Skeletal muscle cell (primary cell): ENCODE measurements at places on chromosomes 4 and X.

GRCh38 chr4:119050527-119051090 is 85.0 kb upstream of the MYOZ2 start:
- DNase-seq, result no peak

- no peak for DNase-seq
These were observed 162.0 kb downstream of the SNCA start for GRCh38 chr4:89674876-89675459.

DNA sequence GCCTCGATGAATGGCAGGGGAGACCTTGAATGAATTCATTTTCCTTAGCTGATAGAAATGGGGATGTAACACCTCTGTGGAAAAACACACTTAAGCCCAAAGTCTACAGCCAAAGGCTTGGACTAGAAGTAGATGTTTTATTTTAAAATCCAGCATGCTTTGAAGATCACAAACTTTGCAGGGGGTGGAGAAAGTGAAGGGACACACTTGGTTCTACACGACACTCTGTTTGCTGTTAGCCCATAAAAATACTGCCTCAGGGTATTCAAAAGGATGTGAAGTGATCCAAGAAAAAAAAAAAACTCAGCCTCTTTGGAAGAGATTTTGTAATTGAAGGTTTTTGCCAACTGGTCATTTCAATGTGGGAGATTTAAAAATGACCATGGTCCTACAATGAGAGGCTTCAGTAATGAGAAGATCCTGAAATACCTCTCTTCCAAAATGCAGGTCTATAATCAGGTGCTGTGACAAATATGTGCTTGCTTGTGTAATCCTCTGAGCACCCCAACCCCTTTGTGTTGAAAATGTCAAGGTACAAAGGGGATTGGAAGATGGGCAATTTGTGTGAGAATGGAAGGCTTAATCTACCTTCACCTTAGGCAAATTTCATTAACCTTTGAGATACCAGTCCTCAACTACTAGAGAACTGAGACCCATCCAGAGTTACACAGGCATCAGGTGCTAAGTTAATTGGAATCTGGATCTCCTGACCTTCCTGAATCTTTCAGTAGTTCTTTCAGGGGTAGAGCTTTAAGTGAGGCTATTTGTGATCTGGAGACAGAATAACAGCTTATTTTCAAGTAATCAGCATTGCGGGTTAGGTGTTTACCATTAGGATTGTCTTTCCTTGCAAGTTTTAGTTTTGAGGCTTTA is 82.5 kb downstream of the HS6ST2 start:
- DNase-seq, result no peak

DNA sequence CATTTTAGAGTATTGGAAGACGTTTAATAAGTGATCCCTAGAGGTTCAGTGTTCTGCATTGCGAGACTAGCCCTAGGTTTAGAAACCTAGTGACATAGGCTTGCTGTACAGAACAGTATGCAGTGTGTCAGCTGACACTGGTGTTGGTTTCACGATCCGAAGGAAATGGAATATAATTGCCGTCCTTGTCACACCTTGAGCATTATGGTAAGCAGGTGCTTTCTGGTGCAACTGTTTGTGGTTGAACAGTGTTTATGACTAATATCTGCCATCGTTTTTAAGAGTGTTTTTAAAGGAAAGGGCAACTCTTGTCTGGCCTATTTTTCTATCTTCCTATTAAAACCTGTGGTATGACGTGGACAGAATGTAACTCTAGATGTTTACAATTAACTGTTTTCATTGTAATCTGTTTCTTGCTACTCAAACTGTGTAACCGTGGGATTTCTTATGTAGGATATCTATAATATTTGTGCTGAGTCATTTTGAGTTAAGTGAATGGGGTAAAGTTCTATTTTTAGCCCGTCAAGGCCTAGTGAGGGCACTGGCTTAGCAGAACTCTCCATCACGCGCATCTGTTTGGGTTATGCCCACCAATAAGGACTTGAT is 53.8 kb upstream of the TBC1D14 start:
- DNase-seq, result peak; percentile 39

DNA sequence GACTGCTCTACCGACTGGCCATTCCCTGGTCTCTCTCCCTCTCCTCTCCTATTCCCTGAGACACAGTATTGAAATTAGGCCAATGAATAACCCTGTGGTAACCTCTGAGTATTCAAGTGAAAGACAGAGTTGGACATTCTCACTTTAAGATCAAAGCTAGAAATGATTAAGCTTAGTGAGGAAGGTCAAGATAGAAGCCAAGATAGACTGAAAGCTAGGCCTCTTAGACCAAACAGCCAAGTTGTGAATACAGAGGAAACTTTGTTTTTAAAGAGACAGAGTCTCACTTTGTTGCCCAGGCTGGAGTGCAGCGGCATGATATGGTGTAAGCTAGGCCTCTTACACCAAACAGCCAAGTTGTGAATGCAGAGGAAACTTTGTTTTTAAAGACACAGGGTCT is 64.6 kb downstream of the KDM6A start:
- no peak for DNase-seq
